ENCODE measurements at places on chromosomes 3 and 15.

DNA sequence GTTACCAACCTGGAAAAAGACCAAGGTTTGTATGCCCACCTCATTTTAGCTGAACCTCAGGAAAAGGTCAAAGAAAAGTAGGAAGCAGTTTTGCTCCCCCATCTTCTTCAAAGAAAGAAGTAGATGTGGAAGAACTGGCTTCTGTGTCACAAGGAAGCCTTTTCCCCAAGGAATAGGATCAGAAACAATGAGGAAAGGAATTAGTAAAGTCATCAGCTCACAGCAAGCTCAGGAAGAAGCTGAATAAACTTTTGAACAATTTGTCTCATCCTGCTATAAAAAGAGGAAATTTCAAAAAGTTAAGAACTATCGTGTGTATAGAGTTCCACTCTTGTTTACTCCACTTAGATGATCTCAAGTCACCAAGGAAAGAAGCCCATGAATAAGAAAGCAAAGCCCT is 174.2 kb downstream of the PDE8A start:
- DNase-seq: no peak

DNA sequence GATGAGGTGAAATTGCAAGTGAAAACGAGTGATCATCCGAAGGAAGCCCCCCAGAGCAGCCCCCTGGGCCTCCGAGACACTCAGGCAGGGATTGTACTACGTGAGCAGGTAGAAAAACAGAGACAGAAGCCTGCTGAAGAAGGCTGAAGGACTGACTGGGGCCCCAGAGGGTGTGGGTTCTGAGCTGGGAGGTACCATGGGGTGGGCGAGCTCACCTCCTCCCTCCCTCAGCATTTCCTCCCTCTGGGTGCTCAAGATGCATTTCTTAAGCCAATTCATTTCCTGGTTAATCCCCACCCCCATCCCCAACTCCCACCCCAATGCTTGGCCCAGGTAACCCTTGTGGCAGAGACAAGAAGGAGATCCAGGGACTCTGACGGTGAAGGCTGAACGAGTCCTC is 108.7 kb downstream of the BDH1 start:
- DNase-seq: no peak

GRCh38 chr15:78837131-78837530 is 25.9 kb upstream of the ADAMTS7 start:
- no peak for DNase-seq

GRCh38 chr3:30633718-30634117 is 27.3 kb downstream of the TGFBR2 start:
- DNase-seq: no peak

GRCh38 chr3:53051929-53052328 is 6.1 kb upstream of the SFMBT1 start:
- DNase-seq: no peak

- no peak for DNase-seq
Observed at GRCh38 chr3:179037351-179037750, 34.3 kb downstream of the ZMAT3 start.

GRCh38 chr3:190369668-190370295 is 18.2 kb upstream of the CLDN16 start:
- DNase-seq: no peak

GRCh38 chr15:44654858-44655257 is 8.6 kb downstream of the SPG11 start:
- DNase-seq: no peak

DNA sequence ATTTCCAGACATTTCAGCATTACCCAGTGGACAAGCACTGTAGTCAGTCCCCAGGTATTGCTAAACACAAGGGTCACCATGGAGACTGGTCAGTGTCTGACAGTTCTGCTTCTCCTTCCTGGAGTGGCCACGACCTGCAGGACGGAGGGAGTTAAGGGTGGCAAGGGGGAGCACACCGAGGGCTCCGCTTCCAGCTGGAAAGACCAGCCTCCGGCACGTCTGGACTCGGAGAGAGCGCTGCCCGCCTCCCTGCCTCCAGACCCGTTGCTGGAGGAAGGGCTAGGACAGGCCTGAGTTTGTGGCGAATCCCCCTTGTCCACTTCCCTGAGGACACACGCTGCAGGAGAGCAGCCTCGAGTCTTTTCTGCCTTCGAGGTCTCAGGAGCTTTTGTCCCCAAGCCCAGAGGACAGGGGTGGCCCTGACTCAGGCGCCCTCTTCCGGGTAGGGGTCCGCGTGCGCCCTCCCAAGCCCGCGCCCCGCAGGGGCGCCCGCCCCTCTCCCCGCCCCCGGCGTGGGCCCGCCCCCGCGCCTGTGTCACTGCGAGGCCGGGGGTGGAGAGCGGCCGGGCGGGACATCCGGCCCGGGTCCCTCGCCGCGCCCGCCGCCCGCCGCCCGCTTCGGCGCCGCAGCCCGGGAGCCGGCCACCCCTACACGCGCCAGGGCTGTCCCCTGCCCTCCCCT is at the start of gene CHST14:
CHST14 (plus strand) TSS at position 562 of the 682 bp plus-strand sequence. CDS start 230 bp downstream, outside the sequence.
- no peak for DNase-seq

- no peak for DNase-seq
Observed at GRCh38 chr3:136960838-136961836, 3.4 kb downstream of the IL20RB start.

- DNase-seq: no peak
Observed at GRCh38 chr15:68057758-68058157, 3.6 kb downstream of the PIAS1 start.

DNA sequence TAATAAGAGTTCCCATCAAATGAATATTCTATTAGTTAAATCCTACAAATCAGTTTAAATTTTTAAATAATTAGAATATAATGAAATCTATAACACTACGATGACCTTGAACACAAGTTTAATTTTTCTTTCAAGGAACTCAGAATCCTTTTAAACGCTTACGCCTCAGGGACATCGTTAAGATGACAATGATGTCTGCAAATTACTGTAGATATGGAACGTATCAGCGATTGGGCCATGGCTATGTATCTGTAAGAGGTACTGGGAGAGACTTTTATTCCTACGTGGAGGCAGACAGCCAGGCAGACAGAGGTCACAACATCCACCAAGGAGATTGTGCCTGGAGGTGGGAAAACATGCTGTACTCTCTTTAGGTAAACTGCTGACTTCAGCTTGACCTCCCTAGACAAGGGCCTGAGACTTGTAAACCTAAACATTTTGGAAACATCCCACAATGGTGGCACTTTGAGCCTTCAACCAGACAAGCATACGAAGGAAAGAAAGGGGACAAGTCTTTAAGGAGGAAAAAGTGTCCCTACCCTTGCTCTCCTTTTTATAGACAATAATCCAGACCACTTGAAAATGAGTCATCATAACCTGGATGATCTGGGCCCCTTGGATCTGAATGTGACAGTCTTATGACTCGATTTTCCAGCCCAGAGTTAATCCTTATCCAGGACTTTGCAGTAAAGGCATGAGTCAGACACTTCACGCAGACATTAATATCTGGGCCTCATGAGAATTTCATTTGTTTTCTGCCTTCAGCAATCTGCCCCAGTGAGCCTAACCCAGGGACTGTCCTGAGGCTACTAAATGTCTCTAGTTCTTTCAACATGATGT is 6.8 kb upstream of the LDHAL6B start:
- DNase-seq: no peak

- no peak for DNase-seq
Observed at GRCh38 chr3:62882676-62883200, 7.5 kb upstream of the CADPS start.

GRCh38 chr15:63892794-63893441 is 59.2 kb upstream of the HERC1 start:
- no peak for DNase-seq

DNA sequence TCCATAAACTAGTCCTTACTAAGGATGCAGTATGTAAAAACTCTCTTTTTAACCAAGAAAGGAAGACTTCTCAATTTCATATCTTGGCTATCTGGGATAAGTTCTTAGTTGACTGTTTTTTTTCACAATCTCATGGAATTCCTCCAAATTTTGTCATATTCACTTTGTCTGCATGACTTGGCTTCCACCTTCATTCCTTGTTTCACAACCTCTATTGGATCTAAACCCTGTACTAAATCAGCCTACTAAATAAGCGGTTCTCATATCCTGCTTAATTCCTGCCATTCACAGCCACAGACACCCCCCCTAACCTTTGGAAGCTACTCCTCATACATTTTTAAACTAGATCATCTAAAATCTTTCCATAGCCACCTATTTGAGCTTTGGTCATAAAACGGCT is 370.6 kb upstream of the NAALADL2 start:
- no peak for DNase-seq

- no peak for DNase-seq
Observed at GRCh38 chr15:66287461-66288057, 5.8 kb upstream of the DIS3L start.

GRCh38 chr3:144754076-144754783 is 782.6 kb downstream of the DIPK2A start:
- peak; percentile 70 for DNase-seq

- no peak for DNase-seq
Observed at GRCh38 chr3:124439603-124440002, 290.6 kb upstream of the UMPS start.

DNA sequence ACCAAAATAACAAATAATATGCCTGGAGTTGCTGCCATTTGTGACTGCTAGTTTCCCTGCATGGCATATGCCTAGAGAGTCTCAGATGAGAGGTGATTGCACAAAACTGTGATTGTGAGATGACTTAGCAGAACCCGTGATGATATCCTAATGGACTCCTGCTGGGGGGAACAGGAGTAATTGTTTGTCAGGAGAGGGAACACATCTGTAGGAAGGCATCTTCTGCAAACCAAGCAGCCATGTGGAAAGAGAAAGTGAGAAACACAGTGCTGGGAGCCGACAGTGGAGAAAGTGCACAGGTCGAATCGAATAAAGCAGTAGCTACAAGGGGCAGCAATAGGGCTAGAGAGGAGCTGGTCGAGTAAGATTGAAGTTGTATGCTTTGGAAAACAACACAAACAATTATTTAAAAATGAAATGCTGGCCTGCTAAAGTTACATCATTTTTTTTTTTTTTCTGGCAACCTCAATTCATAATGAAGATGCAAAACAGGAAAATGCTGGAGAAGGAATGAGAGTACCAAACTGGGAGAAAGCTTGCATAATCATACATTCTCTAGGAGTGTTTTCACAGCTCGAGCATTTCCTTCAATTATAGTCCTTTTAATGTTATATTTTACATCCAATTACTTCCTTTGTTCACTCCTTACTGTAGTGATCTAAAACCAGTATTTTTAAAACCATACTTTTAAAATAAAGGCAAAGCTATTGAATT is 494.2 kb upstream of the AGTR1 start:
- no peak for DNase-seq

GRCh38 chr3:106217745-106218144 is 348.9 kb upstream of the CBLB start:
- DNase-seq: no peak

- DNase-seq: no peak
Observed at GRCh38 chr3:54243056-54243931, 120.9 kb downstream of the CACNA2D3 start.

Measured in NCI-H2081 treated with DMSO at 0.1 percent for 48 hours (cell line).